Forelimb muscle (tissue), 1 donor: ENCODE measurements at places on chromosomes 7 and 10. TPM values are rescaled to one million over a fixed set of nuclear protein-coding genes. Genes with fewer than 3 reads are reported as not detected.

- no peak for DNase-seq
Measured at GRCh38 chr7:129434675-129435318, 565 bp downstream of the STRIP2 start.

The GLI3 gene
- polyA plus RNA-seq, result 10.8 TPM

- no peak for DNase-seq
Measured at GRCh38 chr10:78850644-78851435, 217.9 kb upstream of the ZMIZ1 start.

The MRLN gene
- 175 TPM for polyA plus RNA-seq

DNA sequence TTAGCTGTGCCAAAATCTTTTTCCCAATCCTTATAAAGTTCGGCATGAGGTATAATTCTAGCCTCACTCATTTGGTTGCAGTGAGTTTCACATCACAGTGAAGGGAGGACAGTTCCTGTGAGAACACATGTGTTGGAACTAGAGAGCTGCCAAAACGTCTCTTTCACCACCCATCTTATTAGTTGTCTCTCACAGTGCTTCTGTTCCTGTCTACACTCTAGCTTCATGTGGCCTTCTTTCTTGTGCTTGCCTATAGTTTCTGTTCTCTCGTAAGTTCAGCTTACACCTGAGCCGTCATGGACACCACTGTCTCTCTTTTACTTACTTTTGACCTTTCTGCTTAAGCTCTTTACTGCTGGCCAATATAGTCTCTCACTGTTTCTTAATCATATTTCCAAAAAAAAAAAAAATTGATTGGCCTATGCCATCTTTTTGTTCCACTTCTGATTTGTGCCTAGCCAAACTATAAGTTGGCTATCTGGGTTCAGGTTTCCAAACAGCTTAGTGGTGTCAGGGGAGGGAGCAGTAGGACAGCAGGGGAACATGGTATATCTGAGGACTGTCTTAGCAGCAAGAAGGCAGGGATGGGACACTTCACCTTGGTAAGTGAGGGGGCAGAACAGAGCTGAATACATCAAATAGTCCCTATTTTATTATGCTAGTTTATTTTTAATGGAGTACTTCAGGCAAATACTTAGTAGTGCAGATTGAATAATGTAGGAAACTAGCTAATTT lies 38.0 kb downstream of the ZNRF2 start:
- no peak for DNase-seq

DNA sequence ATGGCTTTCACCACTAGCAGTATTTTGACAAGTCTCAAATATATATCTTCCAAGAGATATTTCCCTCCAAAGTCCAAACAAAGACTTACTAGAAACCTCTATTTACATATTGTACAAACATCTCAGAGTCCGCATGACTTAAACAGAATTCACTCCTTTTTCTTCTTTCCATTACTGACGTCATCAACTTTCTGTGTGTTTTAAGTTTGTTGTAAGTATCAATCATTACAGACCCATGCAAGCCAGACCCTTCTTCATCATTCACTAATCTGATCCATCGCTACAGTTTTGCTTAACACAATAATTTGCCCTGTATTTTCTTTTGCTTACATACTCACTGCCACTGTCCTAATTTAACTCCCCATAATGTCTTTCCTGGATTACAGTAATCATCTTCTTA lies 51.9 kb downstream of the SEMA3A start:
- no peak for DNase-seq
